Stimulated activated CD4-positive, alpha-beta T cell treated with anti-CD3 and anti-CD28 coated beads, Interleukin-12 subunit alpha, Interleukin-12 subunit beta, amount 100 ng/mL, for 24 hours (primary cell): ENCODE measurements at places on chromosomes 16 and 17.

DNA sequence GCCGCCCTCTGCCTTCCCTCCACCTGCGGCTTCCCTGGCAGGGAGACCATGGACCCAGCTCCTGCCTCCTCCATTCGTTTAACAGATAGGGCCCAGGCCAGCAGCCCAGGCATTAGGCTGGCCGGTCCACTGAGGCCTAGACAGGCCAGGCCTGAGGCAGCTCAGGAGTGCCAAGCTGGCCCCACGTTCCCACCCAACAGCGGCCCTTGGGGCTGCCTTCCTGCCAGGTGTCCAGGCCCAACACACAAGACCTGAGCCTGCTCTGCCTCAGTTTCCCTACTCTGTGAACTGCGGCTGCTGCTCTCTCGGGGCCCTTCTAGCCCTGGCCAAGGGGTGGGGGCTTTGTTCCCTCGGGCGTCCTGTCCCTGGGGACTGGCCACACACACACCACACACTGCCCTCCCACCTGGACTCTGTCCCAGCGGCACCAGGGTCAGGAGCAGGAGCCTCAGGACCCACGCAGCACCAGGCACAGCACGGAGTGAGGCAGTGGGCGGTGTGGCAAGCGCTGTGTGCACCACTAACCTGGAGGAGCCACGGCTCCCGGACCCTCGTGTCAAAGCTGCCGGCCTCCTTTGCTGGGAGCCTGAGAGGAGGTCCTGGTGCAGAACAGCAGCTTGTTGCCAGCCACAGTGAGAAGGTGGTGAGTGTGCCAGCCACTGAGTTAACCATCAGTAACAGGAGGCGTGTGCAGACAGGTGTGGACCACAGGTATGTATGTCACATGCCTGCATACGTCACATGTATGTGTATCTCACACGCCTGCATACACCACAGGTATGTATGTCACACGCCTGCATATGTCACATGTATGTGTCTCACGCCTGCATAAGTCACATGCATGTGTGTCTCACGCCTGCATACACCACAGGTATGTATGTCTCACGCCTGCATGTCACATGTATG is 14.6 kb upstream of the CDH15 start:
- no peak for DNase-seq

DNA sequence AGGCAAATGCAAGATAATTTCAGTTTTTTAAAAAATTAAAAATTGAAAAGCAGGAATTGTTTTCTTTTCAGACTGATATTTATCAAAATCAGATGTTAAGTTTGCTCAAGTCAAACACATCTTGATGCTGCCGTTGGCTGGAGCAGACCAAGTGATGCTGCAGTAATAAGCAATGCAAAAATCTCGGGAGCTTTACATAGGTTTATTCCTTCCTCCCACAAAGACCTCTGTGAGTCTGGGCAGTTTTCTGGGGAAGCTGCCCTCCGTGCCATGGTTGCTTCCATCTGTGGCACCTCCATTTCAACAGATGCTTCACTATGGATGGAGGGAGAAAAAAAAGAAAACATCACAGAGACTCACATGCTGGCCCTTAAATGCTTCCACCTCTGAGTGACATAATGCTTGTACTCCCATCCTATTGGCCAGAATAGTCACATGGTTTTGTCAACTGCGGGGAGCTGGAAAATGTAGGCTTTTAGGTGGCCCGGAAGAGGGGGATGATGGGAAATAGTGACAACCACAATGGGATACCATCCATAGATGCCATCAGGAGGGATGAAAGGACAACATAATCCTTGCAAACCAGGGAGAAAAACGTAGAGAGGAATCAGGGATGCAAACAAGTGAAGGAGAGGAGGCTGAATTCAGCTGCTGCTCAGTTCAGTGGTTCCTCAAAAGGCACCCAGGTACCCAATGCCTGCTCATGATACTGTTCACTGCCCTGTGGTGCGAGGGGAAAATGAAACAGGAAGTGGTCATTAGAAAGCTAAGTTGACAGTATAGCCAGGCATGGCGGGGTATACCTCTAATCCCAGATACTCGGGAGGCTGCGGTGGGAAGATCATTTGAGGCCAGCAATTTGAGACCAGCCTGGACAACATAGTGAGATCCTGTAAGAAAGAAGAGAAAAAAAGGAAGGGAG is 13.5 kb upstream of the ERCC4 start:
- no peak for DNase-seq

GRCh38 chr17:44439168-44439567 is 49.7 kb upstream of the ITGA2B start:
- no peak for DNase-seq

- DNase-seq: no peak
These were observed 33.8 kb upstream of the NF1 start for GRCh38 chr17:31060791-31061550.

- no peak for DNase-seq
These were observed 12.4 kb upstream of the RNF213 start for GRCh38 chr17:80248001-80248893.
